ENCODE measurements at places on chromosomes 1 and 21.

GRCh38 chr1:22600071-22600816 is 36.2 kb upstream of the C1QA start:
- DNase-seq: no peak

GRCh38 chr1:217052626-217053025 is 329.4 kb upstream of the ESRRG start:
- DNase-seq: no peak

DNA sequence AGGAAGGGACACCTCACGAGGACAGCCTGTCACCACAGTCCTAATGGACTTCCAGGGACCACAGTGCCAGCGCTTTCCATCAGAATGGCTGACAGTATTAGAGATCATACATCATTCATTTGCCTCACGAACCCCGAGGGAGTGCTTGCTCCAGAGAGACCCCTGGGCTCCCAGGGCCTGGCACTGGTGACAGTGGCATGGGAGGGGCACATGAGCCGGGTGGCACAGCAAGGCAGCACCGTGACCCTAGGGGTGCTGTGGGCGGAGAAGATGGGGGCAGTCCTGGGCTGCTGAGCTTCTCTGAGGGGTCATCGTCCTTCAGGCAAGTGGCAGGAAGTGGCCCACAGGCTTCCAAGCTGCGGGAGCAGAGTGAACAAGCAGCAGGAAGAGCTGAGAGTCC is 16.4 kb upstream of the TSPEAR start:
- no peak for DNase-seq

GRCh38 chr1:111909030-111909429 is 80.4 kb downstream of the KCND3 start:
- DNase-seq: no peak

- DNase-seq: no peak
Measured at GRCh38 chr1:208569181-208569580, 325.0 kb upstream of the PLXNA2 start.
